Muscle of arm (tissue), 14 donors: ENCODE measurements at places on chromosomes 7 and 10.
A peak's percentile ranks its signal among the peaks of the same experiment; 100 is the strongest.

GRCh38 chr7:81924494-81924893 lies 154.6 kb upstream of the HGF start:
- DNase-seq: no peak

GRCh38 chr7:150564006-150564405 lies 3.2 kb upstream of the GIMAP4 start:
- no peak for DNase-seq

DNA sequence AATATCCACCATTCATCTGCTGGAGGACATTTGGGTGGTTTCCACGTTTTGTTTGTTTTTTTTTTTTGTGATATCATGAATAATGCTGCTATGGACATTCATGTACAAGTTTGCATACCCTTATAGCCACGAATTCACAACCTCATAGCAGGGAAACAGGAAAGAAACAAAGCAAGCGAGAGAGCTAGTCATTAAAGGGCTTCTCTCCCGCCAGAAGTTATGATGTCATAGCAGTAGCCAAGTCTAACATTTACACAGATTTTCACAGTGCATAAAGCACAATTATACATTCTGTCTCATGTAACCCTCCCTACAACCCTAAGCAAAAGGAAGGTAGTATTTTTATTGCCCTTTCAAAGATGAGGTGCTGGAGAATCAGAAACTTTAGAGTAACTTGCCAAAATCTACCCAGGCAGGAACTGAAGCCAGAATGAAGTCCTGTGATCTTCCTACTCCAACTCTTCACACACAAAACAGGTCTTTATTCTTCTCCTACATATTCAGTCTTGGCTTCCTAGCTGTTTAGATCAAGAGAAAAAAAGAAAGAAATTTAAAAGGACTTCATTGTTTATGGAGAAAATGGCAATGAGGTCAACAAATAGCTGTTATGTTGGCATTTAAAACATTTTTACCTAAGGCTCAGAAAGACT lies 33.9 kb upstream of the GPAM start:
- no peak for DNase-seq

GRCh38 chr10:114556236-114557122 lies 101.6 kb downstream of the ABLIM1 start:
- no peak for DNase-seq

DNA sequence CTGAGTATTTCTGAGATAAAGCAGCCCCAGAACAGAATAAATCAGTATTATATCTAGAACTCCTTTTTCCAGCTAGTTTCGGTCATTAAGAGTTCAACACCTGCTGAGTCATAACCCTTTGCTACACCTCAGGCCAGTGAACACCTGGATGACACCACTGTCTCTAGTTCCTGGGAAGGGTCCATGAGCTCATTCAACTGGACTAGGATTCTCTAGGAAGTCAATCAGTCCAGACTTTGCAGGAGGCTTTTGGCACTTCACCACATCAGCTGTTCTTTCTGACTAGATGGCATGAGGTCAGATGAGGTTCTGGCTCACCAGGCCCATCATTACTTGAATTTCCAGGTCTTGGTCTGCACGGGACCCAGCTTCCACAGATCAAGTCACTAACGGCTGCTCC lies 11.7 kb downstream of the SLC39A12 start:
- no peak for DNase-seq

DNA sequence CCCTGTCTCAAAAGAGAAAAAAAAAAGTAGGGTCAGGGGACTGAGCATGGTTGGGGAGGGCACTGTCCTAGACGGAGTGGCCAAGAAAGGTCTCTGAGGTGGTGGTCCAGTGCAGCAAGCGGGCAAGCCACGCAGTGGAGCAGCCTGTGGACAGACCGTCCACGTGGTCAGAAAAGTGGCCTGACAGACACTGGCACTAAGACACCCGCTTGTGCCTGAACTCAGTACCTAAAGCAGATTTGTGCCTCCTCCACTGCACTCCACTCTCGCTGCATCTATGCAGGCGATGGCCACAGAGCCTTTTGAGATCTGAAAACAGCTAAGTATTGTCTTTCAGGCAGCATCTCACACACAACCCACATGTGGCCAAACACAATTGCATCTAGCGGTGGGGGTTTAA lies 8.8 kb downstream of the ASB10 start:
- no peak for DNase-seq

DNA sequence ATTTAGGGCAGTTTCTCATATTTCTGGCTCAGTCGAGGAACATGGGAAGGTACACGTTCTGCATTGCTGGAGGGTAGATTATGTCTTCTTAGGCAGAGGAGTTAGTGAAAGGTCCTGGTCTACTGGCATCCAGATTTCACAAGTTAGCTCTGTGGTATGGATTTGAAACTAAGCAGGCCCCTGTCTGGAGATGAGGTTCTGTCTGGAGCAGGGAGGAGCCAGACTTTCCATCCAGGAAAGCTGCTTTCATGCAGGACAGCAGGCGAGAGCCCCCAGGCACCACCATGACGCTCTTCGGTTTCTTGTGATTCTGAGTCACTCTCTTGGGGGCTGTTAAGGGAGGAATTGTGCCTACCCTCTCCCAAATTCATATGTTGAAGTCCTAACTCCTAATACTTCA lies 184.3 kb downstream of the KIAA1217 start:
- DNase-seq: no peak

DNA sequence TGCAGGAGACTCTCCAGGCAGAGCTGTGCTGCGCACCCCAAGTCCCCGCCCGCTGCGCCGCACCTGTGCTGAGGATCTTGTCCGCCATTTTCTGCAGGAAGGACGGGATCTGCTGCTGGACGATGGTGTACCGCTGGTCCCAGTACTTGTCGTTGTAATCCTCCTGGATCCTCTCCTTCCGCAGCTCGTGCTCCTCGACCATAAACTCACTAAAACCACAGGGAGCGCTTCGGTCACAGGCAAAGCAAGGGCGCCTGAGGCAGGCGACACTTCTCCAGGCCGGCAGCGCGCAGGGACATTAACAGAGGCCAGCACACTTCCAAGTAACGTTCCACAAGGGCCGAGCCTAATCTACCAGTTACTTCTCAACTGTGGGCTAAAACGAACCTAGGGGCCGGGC lies 13.1 kb upstream of the ADAM8 start:
- DNase-seq: no peak

DNA sequence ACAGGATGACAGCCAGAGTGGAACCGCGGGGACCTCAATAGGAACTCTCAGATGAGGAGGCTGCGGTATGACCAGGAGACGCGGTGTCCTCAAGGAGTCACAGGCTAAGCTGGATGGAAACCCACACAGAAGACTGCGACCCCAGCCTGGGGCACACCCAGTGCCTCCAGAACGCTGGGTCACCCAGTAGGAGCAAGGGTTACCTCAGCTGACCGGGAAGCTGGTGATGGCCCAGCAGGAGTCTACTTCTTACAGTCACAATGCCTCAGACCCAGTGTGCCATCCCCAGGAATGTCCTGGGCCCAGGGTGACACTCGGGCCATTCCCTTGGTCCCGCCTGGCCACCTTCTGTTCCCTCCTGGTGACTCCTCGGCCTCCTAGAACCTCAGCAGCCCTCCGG lies 29.9 kb downstream of the CNPY1 start:
- DNase-seq: no peak

- DNase-seq: no peak
Measured at GRCh38 chr7:41612386-41612785, 90.5 kb downstream of the INHBA start.

DNA sequence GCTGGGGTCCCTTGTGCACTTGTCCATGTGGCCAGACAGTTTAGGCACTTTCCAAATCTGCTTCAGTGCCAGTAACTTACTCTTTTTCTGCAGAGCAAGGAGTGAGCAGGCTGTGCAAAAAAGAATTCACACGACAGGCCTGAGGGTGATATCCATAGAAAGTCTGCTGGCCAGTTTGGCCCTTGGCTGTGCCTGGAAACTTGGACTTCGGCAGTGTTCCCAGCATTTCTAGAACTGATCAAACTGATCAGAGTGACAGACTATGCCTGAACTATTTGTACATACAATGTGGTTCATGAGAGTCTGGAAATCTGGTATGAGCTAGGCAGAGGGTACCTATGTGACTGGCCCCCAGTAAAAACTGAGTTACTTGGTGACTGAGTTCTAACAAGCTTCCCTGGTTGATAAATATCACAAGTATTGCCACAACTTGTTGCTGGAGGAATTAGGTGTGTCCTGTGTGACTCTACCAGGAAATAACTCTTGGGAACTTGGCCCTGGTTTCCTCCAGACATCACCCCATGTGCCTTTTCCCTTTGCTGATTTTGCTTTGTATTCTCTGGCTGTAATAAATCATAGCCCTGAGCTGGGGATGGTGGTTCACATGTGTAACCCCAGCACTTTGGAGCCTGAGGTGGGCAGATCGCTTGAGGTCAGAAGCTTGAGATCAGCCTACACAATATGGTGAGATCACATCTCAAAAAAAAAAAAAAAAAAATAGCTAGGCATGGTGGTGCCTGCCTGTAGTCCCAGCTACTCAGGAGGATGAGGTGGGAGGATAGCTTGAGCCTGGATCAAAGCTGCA lies 3.3 kb upstream of the DENND10 start:
- DNase-seq: no peak

DNA sequence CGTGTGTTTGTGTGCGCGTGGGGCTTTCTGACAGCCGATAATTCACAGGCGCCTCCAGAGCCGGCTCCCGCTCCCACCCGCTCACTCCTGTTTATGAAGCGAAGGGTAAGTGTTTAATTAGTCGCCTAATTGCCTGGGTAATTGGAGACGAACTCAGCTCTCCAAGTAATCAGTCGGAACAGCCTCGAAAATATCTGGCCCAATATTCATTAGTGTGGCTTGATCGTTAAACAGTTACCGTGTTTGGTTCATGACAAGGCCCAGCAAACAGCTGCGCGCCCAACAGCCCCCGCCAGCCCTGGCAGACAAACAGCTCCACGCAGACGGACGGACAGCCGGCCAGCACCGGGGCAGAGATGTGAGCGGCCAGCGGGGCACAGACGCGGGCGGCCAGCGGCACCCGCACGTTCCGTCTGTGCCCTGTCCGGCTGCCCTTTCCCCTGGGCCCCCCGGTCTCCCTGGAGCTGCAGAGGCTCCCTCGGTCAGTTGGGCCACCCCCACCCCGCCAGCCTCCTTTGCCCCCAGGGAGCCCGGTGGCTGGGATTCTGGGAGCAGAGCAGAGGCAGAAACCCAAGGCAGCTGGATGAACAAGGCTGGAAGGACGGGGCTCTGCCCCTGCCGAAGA lies 98.2 kb downstream of the UNCX start:
- no peak for DNase-seq

DNA sequence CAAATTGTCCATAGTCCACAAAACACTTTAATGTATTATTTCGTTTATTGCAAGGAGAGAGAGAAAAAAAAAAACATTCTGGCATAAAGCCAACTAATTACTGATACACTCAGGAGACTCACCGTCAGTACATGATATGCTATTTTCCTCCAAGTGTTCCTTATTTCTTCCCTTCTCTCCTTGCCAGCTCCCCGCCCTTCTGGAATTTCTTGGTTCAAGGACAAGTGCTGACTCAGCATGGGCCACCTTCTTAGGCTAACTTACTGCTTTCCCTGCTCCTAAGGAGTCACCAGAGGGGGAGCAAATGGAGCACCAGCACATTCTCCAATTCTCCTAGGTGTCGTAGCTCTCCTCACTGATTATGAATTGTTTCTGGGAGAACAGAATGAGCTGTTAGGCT lies 133.8 kb upstream of the HDAC9 start:
- peak; percentile 79 for DNase-seq

DNA sequence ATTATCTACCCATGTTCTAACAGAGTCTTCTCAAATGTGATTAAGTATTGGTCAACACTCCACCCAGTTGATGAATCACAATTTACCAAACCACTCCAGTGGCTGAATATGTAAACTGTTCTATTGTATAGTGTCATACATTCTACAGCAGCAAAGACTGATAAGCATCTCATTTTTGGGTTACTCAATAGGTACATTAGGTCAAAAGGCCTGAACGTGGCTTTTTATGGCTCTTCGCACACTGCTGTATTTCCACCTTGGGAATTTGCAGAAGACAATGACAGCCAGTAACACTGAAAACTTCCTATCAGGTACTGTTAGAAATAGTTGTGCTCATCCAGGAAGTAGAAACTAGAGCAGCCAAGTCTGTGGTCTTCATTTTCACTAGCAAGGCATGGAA lies 166.9 kb downstream of the GLI3 start:
- DNase-seq: no peak

GRCh38 chr7:115269486-115269885 lies 347.6 kb downstream of the MDFIC start:
- DNase-seq: no peak

GRCh38 chr10:44571701-44572100 lies 186.8 kb upstream of the CXCL12 start:
- no peak for DNase-seq

GRCh38 chr10:70359017-70359550 lies 23.3 kb downstream of the LRRC20 start:
- no peak for DNase-seq

DNA sequence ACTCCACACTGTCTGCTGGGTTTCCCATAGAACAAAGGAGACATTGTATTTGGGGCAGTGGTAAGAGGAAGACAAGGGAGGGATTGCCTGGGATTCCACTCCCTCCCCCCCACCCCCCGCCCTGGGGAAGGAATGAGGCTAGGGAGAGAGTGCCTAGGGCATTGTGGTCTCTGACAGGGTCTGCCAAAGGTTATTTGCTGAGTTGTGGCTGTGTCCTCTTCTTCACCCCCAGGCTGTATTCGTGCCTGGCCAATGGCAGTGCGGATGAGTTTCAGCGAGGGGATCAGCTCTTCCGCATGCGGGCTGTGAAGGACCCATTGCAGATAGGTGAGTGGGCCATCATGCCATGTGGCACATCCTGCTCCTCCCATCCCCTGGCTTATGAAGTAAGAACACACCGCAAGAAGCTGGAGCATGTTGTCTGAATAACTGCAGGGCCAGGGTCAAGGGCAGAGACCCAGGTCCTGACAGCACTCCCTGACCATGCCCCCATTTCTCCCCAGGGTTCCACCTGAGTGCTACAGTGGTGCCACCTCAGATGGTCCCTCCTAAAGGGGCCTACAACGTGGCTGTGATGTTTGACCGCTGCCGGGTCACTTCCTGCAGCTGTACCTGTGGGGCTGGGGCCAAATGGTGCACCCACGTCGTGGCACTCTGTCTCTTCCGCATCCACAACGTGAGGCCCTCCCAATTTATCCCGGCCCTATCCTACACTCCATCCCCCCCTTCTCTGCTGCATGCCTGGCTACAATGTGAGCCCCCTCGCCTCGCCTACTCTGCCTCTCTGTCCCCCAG lies 3.7 kb downstream of the ZSWIM8 start:
- no peak for DNase-seq

DNA sequence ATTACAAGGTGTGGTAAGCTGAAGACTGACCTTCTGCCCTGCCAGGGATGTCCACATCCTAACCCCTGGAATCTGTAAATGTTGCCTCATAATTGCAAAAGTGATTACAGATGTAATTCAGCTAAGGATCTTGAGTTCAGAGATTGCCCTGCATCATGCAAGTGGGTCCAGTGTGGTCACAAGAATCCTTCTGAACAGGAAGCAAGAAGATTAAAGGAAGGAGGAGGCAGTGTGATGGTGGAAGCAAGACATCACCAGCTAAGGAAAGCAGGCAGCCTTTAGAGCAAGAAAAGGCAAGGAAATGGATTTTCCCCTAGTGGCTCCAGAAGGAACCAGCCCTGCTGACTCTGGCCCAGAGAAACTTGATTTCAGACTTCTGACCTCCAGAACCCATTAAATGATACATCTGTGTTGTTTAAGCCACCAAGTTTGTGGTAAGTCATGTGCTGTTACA lies 78.1 kb downstream of the USP6NL start:
- no peak for DNase-seq
